Mammary epithelial cell (primary cell): ENCODE measurements at places on chromosomes 5 and 9. TPM values are rescaled to one million over a fixed set of nuclear protein-coding genes. Genes with fewer than 3 reads are reported as not detected.

Gene GABRA6
- not detected for polyA plus RNA-seq

Gene C9orf50
- not detected for polyA plus RNA-seq

Gene TLX3
- not detected for polyA plus RNA-seq

Gene PCDHA11
- polyA plus RNA-seq, result 1.2 TPM

Gene GABRB2
- not detected for polyA plus RNA-seq

Gene MYMK
- not detected for polyA plus RNA-seq

Gene COL23A1
- polyA plus RNA-seq, result 0.02 TPM

Gene GCNT4
- polyA plus RNA-seq, result 1.4 TPM

Gene ZNF883
- 1.8 TPM for polyA plus RNA-seq

Gene LCN1
- polyA plus RNA-seq, result not detected

Gene LCN2
- polyA plus RNA-seq, result 2.1 TPM

Gene PCDHA1
- polyA plus RNA-seq, result 0.01 TPM

Gene RNF208
- polyA plus RNA-seq, result 0.10 TPM

Gene CMBL
- 28.8 TPM for polyA plus RNA-seq

Gene COL5A1
- polyA plus RNA-seq, result 1.2 TPM

Gene CCDC192
- not detected for polyA plus RNA-seq

GRCh38 chr9:117777823-117778222, 73.6 kb downstream of the TLR4 start:
- DNase-seq, result no peak

DNA sequence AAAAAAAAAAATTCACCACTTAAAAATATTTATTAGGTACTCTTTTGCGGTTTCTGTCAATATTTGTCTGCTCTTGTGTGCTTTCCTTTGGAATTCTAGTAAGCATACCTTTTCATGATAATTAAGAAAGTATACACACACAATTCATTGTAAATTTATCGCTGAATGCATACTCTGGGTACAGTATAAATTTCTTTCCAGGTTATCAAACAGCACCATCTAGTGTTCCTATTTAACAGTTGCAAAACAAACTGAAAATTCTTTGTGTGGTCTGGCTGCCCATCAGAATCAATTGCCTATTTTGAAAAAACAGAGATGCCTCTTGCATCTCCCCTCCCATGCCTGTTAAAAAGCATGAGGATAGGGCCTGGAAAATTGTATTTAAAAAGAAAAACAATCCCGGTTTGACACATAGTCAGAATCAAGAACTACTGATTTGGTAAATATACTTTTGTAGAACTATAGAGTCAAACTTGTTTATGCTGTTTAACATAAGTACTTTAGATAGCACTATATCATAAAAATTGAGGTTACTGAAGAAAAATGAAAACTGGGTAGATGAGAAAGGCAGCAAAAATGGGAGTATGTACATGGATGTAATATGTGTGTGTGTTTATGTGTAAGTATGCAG, 16.2 kb downstream of the PGGT1B start:
- DNase-seq, result peak; percentile 26

DNA sequence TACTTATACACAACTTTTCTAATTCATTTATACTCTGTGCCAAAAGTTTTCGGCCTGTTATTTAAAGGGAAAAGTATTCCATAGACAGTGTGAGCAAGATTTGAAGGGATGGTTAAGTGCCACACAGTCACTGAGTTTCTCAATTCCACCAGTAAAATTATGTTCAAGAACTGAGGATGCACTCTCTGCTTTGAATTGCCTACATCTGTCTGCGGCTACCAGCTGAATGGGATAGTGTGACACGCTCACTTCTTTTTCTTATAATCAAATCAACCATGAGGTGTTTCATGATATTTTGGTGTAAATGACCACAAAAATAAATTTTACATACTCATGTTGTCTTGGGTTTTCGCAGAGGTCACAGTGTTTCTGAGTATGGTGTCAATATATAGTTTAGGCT, 218.4 kb upstream of the TMEM161B start:
- DNase-seq, result no peak

- no peak for DNase-seq
Observed at GRCh38 chr5:134115806-134116175, 1.3 kb downstream of the TCF7 start.

GRCh38 chr5:150075806-150076205, 10.5 kb downstream of the CSF1R start:
- no peak for DNase-seq

DNA sequence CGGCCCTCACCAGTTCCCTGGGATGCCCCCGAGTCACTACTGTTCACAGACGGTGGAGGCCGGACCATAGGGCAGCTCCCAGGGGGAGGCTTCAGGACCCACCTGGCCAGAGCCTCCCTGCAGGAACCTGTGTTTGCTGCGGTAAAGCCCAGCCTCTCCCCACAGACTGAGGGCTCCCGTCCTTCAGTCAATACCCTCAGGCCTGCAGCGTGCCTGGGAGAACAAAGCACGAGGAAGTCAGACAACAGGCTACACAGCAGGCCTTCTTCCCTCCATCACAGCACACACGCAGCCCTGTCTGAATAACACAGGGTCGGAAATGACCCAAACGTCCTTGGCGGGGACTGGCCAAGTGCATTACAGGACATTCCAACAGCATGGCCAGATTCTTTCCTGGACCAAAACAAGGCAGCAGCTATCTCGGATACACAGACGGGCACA, 34.4 kb downstream of the COL23A1 start:
- DNase-seq, result no peak

- DNase-seq, result no peak
Observed at GRCh38 chr5:115116001-115116400, 53.7 kb downstream of the TRIM36 start.

GRCh38 chr9:130345897-130346385, 80.4 kb downstream of the HMCN2 start:
- DNase-seq, result no peak

GRCh38 chr5:109703829-109704228, 14.1 kb downstream of the MAN2A1 start:
- no peak for DNase-seq

DNA sequence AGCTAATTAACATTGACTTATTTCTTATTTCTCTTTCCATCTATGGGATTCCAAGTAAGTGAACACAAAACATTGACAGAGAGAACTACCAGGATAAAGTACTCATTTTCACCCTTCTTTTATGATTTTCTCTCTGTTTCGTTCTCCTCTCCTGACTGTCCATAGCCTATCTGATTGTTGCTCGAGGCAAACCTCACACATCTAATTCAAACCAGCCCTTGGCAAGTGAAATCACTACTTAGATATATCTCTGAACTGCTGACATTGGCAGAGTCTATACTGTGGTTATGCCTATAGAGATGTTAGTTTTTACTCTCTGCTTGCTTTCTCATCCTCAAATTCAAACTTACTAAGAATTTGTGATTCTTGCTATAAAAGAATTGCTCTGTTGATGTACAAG, 248.8 kb downstream of the ISL1 start:
- DNase-seq, result no peak

DNA sequence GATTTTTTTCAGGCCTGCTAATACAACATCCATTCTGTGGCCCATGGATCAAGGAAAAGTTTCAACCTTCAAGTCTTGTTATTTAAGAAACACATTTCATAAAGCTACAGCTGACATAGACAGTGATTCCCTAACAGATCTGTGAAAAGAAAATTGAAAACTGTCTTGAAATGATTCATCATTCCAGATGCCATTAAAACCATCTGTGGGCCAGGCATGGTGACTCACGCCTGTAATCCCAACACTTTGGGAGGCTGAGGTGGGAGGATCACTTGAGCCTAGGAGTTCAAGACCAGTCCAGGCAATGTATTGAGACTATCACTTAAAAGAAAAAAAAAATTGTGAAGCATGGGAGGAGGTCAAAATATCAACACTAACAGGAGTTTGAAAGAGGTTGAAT, 6.0 kb downstream of the RAPGEF6 start:
- peak; percentile 64 for DNase-seq

GRCh38 chr9:4333787-4334186, 33.9 kb upstream of the GLIS3 start:
- no peak for DNase-seq

DNA sequence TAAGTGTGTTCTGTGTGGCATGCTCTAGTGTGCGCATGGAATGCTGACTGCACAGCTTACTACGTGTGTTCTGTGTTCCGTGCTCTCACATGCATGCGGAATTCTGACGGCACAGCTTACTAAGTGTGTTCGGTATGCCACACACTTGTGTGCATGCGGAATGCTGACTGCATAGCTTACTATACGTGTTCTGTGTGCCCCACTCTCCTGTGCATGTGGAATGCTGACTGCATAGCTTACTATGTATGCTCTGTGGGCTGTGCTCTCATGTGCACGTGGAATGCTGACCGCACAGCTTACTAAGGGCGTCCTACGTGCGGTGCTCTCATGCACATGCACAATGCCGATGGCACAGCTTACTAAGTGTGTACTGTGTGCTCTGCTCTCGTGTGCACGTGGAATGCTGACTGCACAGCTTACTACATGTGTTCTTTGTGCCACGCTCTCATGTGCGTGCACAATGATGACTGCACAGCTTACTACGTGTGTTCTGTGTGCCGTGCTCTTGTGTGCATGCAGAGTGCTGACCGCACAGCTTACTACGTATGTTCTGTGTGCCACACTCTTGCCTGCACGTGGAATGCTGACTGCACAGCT, 548.9 kb downstream of the IRX1 start:
- no peak for DNase-seq

DNA sequence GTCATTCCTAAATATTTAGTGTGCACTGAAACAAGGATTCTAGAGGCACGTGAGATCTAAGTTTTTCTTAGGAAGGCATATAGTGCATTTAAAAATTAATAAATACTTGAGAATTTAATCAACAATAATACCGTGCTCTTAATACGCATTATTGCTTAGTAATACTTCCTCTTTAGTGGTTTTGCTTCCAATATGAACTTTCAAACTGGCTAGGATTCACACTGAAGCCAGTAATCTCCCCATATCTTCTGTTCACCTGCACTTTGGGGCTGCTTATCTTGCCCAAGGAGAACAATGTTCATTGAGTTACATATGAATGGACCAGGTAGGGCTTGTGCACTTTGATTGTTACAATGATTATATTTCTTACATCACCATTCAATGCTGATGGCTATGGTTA, 180.5 kb upstream of the RIOK2 start:
- DNase-seq, result no peak

- no peak for DNase-seq
Observed at GRCh38 chr5:170885256-170885655, 23.4 kb downstream of the RANBP17 start.

DNA sequence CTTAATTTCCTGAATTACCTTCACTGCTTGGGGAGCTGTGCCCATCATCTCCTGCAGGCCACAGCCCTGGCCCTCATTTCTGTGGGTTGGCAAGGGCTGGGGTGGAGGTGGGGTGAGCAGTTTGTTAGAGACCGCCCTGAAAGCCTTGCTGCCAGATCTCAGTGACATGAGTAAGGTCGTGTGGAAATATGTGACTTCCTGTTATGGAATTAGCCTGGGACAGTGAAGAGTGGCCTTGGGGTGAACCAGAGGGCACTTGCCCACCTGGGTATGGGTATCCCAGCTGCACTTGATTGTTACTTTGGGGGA, 2.5 kb upstream of the HNRNPAB start:
- no peak for DNase-seq

GRCh38 chr5:31671339-31671741, 32.4 kb downstream of the PDZD2 start:
- no peak for DNase-seq

DNA sequence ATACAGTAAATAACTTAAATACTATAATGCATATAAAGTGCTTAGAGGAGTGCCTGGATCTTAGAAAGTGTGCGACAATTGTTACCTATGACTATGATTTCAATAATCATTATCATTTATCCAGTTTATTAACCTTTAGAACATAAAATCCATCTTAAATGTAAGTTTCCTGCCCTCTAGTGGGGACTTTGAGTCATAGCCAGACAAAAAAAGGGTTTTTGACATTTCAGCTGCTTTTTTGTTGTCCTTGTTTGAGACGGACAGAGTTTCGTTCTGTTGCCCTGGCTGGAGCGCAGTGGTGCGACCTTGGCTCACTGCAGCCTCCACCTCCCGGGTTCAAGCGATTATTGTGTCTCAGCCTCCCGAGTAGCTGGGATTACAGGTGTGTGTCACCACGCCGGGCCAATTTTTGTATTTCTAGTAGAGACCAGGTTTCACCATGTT, 9.7 kb upstream of the C9orf152 start:
- peak; percentile 22 for DNase-seq

- DNase-seq, result no peak
Observed at GRCh38 chr5:134103998-134104654, 10.4 kb upstream of the TCF7 start.

GRCh38 chr5:38538161-38538560, 18.3 kb downstream of the LIFR start:
- no peak for DNase-seq

DNA sequence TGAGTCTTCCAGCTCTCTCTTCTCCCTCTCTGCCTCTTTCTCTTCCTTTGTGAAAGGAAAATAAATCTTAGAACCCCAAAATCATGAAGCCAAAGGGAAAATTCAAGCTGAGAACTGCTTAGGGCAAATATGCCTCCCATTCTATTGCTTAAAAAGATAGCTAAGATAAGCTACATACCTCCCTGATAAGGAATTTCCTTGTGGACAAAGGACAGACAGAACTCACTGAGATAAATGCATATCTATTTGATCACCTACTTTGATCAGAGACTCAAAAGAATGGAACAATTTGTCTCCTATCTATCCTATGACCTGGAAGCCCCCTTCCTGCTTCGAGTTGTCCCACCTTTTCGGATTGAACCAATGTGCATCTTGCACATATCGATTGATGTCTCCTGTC, 220.6 kb upstream of the NMUR2 start:
- DNase-seq, result no peak

- DNase-seq, result no peak
Observed at GRCh38 chr5:72313141-72313540, 6.9 kb downstream of the MRPS27 start.

- no peak for DNase-seq
Observed at GRCh38 chr9:99400184-99400731, 178.2 kb downstream of the SEC61B start.

DNA sequence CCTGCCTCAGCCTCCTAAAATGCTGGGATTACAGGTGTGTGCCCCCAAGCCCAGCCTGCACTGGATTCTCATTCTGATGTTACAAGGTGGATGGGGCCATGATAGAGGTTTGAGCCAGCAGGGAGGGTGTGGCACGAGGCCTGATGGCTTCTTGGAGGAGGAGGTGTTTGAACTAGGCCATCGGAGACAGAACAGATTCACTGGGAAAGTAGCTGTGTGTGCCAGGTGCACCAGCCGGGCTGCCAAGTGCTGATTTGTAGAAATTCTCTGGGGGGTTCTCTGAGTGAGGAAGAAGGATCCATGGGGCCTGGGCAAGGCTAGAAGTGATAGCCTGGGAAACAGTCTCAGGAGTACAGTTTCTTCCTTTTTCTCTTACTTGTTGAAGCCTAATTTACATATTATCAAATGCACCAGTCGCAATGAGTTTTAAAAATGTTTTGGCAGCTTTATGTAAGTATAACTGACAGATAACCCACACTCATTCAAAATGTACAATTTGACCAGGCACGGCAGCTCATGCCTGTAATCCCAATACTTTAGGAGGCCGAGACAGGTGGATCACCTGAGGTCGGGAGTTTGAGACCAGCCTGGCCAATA, 31.1 kb upstream of the STXBP1 start:
- no peak for DNase-seq

DNA sequence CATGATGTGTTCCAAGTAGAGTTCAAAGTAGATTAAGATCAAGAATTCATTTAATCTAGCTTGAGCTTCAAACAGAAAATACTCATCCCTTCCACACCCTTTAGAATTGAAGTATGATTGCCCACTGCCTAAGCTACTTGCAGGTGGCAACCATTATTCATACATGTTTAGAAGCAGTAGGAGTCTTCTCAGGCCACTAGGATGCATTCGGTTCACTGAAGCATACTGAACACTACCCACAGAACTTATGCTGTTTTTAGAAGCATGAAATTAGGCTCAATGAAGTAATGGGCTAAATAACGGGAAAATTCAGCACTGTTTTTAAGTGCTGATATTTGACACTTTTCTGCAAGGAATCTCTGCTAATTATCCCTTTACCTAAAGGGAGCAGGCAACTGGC, 263.4 kb downstream of the DEPDC1B start:
- no peak for DNase-seq
